ENCODE measurements at places on chromosomes 11 and 22.

DNA sequence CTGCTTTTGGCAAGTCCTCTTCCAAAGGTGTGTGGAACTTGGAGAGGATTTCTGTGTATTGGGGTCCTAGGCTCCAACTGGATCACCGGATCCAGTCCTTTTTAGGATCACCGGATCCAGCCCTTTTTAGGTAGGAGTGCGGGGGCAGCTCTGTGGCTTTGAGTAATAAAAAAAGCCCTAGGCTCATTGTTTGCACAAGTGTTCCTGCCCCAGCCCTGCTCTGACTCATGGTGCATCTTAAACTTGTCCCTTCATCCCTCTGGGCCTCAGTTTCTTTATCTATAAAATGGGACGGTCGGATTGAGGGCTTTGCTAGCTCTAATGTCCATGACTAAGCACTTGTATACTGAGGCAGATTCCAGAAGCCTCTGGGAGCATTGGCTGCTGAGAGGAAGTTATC, 22.7 kb upstream of the CD44 start:
- DNase-seq = no peak

GRCh38 chr22:46661221-46661851, 41.1 kb downstream of the GRAMD4 start:
- no peak for DNase-seq

DNA sequence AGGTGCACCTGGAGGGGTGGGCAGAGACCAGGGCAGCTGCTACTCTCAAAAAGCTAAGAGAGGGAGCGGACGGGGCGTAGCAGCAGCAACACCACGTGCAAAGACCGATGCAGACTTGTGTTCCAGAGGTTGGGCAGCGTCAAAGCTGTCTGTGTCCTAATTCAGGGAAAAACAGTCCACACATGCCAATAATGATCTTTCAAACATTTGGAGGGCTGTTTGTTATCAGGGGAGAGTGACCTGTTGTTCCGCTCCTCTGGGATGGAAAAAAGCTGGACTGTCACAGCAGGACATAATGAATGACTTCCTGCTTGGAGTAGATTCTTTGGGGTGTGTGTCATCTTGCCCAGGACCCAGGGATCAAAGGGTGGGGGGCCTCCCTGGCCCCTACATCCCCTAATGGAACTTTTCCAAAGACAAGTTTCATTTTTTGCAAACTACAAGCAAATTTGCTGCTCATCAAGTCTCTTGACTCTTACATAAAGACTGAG, 6.2 kb upstream of the FBLN1 start:
- no peak for DNase-seq

DNA sequence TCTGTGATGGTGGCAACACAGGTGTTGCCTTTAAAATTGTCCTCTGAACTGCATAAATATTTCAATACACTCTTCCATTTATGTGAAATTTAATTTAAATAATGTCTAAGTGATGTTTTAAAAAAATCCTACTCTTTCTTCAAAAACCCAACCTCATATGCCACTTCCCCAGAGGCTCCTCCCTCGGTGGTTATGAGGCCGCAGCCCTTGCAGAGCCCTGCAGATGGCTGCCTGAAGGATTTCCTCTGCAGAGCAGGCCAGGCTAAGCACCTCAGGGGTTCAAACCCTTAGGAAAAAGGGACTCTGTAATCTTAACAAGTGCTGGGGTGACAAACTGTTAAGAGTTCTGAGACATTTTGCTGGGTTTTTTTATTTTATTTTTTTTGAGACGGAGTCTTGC, 25.2 kb downstream of the MORC2 start:
- DNase-seq = no peak

GRCh38 chr11:102413497-102413896, 39.1 kb downstream of the TMEM123 start:
- no peak for DNase-seq

DNA sequence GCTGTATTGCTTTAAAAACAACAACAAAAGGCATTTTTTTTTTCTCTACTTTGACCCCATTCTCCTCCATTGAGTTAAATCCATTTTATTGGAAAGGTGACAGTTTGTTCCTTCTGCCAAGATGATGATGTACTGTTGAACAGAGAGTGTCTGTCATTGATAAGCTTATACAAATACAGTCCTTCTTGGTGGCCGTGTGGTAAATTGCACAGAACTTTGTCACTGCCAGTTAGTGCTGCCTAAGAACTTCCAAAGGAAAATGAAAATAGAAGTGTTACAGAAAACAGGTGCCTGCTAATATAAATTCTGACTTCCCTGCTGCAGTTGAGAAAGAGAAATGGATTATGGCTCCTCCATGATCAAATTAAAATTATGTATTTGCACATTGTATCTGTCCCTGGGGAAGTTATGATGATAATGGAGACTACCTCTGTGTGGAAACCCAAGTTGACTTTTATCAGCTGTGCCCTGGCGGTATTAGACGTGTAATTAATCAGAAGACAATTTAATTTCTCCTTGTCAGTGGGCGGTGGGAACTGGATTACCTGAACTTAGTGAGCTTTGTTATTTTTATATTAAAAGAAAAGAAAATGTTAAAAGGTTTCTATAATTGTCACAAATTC, 546.7 kb downstream of the CNTN5 start:
- no peak for DNase-seq

DNA sequence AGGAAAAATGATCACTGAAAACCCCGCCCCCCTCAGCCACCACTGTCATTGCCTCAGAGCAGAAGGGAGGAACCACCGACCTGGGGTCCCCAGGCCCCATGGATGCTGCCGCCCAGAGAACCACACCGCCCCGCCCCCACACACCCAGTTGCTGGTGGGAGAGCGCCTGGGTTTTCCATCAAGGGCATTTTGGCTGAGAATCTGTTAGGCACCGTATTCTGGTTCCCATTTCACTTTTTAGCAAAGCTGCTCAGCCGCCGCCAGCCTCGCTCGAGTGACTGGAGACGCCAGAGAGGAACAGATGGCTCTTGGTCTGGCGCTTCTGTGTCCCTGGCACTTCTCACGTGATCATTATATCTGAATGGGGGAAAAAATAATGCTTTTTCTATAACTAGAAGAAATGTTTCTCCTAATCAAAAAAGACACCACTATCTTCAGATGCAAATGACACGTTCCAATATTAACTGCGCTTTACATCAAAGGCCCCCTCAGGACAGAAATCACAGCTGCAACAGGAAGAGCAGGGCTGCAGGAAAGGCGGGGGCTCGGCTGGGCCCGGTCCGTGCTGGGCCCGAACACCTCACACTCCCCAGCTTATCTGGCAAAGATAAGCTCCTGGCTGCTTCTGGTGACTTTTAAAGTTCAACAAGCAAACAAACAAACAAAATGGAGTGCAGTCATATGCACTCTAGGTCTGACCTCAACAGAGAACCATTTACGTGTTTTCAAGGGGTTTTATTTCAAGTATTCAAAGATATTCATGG, 149.8 kb downstream of the MPPED1 start:
- DNase-seq = no peak

DNA sequence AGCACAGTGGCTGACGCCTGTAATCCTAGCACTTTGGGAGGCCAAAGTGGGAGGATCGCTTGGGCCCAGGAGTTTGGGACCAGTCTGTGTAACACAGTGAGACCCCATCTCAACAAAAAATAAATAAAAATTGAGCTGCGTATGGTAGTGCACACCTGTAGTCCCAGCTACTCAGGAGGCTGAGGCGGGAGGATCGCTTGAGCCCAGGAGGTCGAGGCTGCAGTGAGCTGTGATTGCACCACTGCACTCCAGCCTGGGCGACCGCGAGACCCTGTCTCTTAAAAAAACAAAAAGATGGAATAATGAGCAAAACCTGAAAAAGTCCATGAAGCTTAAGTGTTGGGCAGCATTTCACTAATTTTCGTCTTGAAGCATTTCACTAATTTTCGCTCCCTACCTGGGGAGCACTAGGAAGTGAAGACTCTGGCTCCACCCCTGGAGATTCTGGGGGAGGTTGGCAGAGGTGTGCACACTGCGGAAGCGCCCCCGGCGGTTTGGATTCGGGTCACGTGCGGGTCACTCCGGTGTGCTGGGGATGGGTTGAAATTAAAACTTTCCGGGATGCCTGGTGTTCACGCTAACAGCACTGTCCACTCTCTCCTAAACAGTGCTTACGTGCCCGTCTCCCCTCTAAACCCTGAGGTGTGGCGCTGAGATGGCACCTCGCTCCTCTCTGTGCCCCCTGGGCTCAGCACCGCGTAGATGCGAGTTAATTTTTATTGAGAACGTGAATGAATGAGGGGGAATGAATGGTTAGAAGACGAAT, 906 bp upstream of the NAA40 start:
- DNase-seq = no peak

- DNase-seq = no peak
These were observed 187.4 kb upstream of the MTMR2 start for GRCh38 chr11:96111308-96111707.

- DNase-seq = no peak
These were observed 52.9 kb downstream of the CABIN1 start for GRCh38 chr22:24063986-24064385.

GRCh38 chr11:61925736-61926135, 8.4 kb upstream of the RAB3IL1 start:
- DNase-seq = no peak

- no peak for DNase-seq
These were observed 84.8 kb upstream of the PAX6 start for GRCh38 chr11:31895926-31896325.

DNA sequence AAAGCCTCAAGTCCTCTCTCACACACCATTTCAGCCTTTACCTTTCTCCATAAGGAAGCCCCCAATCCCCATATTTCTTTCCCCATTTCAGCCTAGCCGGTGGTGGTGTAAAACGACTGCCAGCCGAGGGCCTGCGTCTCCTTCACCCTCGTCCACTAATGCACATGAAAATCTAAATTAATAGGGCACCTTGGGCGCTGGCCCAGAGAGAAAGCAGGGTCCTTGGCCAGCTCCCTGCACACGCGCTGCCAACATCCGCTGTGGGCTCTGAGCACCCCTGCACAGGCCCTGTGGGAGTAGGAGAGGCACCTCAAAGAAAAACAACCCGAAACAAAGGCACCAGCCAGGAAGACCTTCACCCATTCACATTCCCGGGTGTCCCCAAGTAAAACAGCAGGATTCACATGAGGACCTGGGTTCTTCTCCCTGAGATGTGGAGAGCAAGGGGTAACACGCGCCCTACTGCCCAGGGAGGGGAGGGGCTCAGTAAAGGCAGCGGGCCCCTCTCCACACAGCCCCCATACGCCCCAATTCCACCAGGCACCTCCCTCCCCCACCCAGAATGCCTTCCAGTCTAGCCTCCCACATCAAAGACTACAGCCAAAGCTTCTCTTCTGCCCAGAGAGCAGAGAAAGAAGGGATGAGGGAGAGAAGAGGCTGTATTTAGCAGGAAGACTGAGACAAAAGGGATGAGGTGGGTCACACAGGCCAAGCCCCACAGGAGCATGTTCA, 79.0 kb downstream of the MICAL3 start:
- no peak for DNase-seq

DNA sequence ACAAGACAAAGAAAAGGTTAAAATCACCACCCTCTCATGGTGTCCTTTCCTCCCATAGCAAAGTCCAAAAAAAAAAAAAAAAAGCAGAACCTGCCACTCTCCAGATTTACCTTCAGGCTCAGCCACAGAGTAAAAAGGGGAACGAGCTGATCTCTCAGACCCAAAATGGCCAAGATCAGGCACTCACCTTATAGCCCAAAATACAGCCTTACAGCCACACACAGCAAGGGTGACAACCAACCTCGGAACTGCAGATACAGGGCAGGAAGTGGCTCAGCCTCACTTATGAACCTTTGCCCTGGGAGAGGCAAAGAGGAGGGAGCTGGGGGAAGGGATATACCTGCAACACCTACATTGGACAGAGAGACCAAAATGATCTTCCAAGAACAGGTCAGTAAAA, 4.5 kb downstream of the FHIP1B start:
- DNase-seq = no peak

DNA sequence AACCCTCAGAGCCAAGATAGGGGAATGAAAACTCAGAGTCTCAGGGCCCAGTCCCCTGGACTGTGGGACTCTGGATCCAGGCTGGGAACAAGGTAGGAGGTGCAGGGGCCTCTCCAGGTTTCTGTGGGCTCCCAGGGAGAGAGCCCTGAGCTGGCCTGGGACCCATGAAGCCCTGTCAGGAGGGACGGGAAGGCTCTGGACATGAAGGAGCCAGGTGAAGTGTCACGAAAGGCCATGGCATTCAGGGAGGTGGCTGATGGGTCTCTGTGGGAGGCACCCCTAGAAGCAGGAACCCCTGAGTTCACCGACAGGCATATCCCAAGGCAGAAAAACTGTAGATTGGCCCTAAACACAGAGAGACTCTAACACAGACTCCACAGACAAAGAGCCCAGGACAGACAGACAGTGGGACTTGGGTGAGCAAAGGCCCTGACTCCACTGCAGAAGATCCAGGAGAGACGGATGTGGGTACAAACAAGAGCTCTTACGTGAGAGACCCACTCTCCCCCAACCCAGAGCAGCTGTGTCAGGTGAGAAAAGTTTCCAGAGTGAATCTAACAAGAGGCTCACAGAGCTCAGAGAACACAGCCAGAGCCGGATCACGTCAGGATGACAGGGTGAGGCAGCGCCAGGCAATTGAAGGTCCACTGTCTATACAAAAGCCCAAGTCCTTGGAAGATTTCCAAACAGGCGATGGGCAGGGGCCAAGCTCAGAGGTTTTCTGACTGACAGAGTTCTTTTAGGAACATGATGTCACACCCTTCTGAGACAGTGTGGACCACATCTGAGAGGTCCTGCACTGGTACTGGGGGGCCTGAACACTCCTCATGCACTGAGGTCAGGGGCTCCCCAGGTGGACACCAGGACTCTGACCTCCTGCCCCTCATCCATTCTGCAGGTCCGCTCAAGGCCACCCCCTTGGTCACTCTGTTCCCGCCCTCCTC, 27.4 kb downstream of the IGLL5 start:
- DNase-seq = no peak

- DNase-seq = no peak
These were observed 96.4 kb upstream of the AMOTL1 start for GRCh38 chr11:94671553-94672366.

- no peak for DNase-seq
These were observed 911 bp downstream of the EMID1 start for GRCh38 chr22:29206372-29207242.

DNA sequence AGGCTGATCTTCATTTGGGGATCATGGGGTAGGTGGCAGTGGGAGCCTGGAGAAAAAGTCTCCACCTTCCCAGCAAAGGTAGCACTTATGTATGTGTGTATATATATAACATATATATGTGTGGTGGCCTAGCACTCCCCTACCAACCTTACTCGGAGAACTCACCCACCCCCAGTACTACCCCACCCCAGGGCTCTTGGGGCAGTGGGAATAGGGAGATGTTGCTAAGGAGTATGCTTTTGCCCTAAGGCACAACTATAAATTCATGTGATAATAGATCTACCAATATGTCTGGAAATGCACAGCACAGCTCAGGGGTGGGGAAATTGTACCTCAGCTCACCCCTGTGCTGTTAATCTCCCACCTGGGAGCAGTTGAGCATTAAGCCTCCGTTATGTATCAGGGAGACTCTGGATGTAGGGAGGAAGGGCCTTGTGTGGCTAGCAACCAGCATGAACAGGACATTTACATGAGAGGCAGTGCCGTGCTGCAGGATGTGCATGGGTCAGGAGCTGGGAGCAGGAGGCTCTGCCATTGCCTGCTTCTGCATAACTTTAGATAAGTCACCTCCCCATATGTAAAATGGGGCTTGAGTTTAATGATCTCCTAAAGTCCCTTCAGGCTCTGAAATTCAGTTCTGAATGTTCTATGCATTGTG, 57.3 kb downstream of the C11orf91 start:
- DNase-seq = no peak

Data from inflammatory macrophage (primary cell).